Foreskin keratinocyte (primary cell): ENCODE measurements at places on chromosomes 1 and 21. TPM values are rescaled to one million over a fixed set of nuclear protein-coding genes. Genes with fewer than 3 reads are reported as not detected.

The SPATA46 gene
- total RNA-seq = not detected in 2 replicates

The PLPPR4 gene
- total RNA-seq = not detected in 2 replicates

The S100A2 gene
- total RNA-seq = 19,361 and 22,376 TPM in 2 replicates

The PRR9 gene
- 1.2 and 2.9 TPM in 2 replicates for total RNA-seq

The COP1 gene
- total RNA-seq = 46.7 and 52.7 TPM in 2 replicates

The CFHR3 gene
- total RNA-seq = not detected in 2 replicates

The OR2L13 gene
- total RNA-seq = not detected in 2 replicates

The C8B gene
- total RNA-seq = not detected in 2 replicates

The KPRP gene
- total RNA-seq = 0.46 and 0.78 TPM in 2 replicates

The KRTAP13-1 gene
- total RNA-seq = not detected in 2 replicates

The RAB42 gene
- 0.95 and 1.5 TPM in 2 replicates for total RNA-seq

The GPR37L1 gene
- 0.03 TPM in 1 of 2 replicates, not detected in the other for total RNA-seq

The B3GALT5 gene
- not detected in 2 replicates for total RNA-seq

The TMEM35B gene
- total RNA-seq = 16.2 and 18.7 TPM in 2 replicates

The SELP gene
- total RNA-seq = not detected in 2 replicates

The SEMA4A gene
- total RNA-seq = 9.7 and 9.9 TPM in 2 replicates

The PLA2G2F gene
- 0.04 and 0.07 TPM in 2 replicates for total RNA-seq

The SAMD13 gene
- total RNA-seq = 0.46 and 1.1 TPM in 2 replicates

The KRTAP13-4 gene
- not detected in 2 replicates for total RNA-seq

The KCNT2 gene
- 0.03 TPM in 1 of 2 replicates, not detected in the other for total RNA-seq

The INSRR gene
- not detected in 2 replicates for total RNA-seq

The ELF3 gene
- 0.04 and 0.07 TPM in 2 replicates for total RNA-seq

The KMO gene
- 0.07 and 0.27 TPM in 2 replicates for total RNA-seq

The PRXL2B gene
- 22.4 and 25.2 TPM in 2 replicates for total RNA-seq

The PTGER3 gene
- not detected in 2 replicates for total RNA-seq

The LCE3C gene
- 0.71 TPM in 1 of 2 replicates, not detected in the other for total RNA-seq

The CHD5 gene
- 0.04 and 0.10 TPM in 2 replicates for total RNA-seq

The ADAR gene
- total RNA-seq = 154 and 166 TPM in 2 replicates

The RAP1GAP gene
- 0.63 and 1.0 TPM in 2 replicates for total RNA-seq

The C1orf210 gene
- total RNA-seq = 3.8 and 4.3 TPM in 2 replicates

The SMPDL3B gene
- 0.42 and 0.48 TPM in 2 replicates for total RNA-seq

The LAMB3 gene
- 1,286 and 1,603 TPM in 2 replicates for total RNA-seq

The GPR3 gene
- 1.9 and 2.4 TPM in 2 replicates for total RNA-seq

The ATP6V1G3 gene
- total RNA-seq = not detected in 2 replicates

The FCMR gene
- total RNA-seq = 3.4 and 3.5 TPM in 2 replicates

The F13B gene
- total RNA-seq = not detected in 2 replicates

The MASP2 gene
- 0.07 and 0.24 TPM in 2 replicates for total RNA-seq

The AMY1C gene
- not detected in 2 replicates for total RNA-seq

The PLA2G2D gene
- not detected in 2 replicates for total RNA-seq
